ENCODE measurements at places on chromosomes 2 and 18.

GRCh38 chr2:70920367-70920715 is 15.4 kb upstream of the ATP6V1B1 start:
- DNase-seq, result no peak

- no peak for DNase-seq
Measured at GRCh38 chr2:223815186-223815883, 22.0 kb downstream of the AP1S3 start.

- DNase-seq, result no peak
Measured at GRCh38 chr2:201073071-201073470, 1.3 kb downstream of the NDUFB3 start.

DNA sequence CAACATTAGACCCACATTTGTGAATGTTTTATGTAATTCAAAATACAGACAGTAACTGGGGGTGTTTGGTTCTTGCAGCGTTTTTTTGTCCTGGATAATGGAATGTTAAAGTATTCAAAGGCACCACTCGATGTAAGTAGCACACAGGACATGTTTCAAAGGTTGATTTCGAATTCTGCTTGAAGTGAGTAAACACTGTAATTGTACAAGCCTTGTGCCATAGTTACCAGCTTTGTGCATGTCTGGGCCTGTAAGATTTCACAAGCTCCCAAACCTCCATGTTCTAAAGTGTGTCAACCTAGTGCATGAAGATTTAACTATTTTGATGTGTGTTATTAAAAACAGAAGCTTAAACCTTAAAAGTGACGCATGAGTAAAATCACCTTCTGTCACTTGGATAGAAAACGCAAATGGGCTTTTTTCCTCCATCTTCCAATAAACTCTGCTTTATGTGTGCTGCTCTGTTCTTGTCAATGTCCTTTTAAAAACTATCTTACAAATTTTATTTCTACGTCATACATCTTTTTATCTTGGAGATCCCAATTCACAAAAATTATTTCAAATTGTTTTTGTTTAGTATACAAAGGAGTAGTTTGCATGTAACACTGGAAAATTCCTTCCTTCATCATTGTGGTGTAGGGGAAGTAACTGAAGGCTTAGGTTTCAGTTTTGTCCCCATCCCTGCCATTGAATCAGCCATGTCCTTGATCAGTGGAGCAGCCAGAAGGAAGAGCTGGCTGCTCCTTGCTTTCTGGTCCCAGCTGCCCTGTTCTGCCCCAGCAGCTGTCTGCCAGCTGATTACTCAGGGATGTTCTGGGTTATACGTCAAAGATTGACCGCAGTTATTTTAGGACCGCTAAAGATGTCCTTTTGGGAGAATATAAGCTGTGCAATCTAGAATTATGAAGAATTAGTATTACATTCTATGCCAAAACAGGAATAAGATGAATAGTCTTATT is 119.2 kb downstream of the PRKRA start:
- DNase-seq, result no peak

GRCh38 chr2:230068016-230068650 is 591 bp downstream of the SLC16A14 start:
- DNase-seq, result peak; percentile 60

GRCh38 chr2:68961380-68961779 is 8.7 kb upstream of the GKN2 start:
- no peak for DNase-seq

DNA sequence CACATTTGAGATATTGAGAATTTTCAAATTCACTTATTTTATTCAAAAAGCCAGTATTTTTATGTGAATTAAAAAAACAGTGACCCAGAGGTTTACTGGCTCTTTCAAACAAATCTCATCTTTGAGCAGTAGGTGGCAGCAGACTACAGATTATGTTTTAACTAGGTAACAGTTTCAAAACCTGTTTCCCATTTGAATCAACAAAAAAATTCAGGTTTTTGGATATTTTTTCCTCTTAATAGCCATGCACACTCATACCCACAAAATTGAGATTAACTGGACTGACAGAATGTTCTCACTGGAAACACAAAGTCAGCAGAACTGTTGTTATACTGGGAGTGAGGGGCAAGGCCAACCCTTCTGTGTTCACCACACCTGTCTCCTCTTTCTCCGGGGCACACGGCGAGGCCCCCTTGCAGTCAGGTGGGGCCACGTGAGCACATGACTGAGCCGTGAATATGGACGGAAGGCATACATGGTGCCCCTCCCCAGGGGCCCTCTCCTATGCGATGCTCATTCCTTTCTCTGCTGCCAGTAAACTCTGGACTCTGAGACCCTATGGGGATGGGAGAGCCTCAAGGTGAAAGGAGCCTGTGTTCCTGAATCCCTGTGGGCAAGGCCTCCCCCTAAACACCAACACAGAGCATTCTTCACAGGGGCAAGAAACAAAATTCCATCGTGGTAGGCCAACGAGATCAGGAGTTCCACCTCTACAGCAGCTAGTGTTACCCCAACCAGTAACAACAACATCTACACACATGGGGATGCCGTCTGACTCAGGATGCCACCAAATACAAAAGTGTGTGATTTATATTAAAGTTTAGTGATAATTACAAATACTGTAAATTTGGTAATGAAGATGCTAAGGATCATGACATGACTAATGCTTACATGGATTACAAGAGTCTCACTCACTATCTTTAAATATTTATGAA is 80.4 kb downstream of the LPIN2 start:
- peak; percentile 28 for DNase-seq

GRCh38 chr2:173076581-173077345 is 1.1 kb downstream of the MAP3K20 start:
- DNase-seq, result no peak

DNA sequence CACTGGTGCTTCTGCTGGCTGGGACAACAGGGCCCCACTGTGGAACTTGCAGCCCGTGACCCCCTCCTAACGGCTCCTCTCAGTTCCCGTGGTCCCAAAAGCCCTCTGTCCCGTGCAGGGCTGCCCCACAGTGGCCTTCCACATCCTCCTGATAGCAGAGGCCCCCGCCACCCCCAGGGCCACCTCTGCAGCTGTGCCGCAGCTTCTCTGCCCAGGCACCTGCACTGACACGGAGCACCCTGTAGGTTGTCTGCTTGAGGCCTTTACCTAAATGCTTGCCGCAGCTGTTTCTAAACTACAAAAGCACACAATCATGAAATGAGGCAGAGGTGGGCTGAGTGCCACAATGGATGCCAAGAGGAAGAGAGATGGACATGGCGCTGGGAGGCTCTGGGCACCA is 13.5 kb upstream of the GRHL1 start:
- DNase-seq, result no peak

- DNase-seq, result no peak
Measured at GRCh38 chr2:232927793-232928550, 57.9 kb downstream of the SNORC start.

DNA sequence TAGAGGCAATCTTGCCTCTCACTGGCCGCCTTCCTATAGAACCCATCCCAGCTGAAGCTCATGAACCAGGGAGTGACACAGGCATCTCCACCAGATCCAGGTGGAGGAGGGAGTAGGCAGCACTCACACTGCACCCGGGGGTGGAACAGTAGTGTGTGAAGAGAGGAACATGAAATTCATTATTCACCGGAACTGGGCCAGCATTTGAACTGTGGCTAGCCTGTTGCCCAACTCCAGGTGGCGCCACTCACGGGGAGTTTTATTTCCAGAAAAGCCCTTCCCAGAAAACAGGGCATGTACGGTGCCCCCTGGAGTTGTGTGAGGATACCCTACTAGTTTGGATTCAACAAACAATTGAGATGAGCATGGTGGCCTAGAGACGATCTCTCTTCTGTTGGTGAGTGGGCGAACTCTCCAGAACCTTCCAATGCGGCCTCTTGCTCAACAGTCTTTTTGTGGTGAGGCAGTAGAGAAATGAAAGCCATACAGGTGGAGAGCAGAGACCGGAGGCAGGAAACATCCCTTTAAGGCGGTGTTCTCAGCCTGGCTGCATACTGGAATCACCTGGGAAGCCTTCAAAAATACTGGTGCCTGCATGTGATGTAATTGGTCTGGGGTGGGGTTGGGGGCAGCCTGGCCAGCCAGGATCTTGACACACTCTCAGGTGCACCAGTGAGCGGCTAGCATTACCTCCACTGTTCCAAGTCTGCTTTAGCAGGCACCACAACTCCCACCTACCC is 73.5 kb upstream of the NEDD4L start:
- no peak for DNase-seq

DNA sequence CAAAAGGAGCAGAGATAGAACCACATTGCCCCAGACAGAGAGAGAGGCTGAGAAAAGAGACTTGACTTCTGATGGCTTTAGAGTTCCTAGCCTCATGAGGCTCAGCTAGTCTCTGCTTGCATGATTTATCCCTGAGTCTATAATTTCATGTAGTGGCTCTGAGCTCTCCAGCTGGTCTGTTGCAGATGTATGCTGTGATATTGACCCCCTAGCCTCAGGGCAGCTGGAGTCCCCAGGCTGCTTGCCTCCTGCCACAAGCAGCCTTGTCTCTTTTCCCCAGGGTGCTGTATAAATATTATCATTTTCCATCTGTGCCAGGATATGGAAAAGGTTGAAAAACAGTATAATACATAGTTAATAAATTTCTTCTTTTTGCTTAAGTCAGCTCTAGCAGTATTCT is 467.6 kb upstream of the CWC22 start:
- no peak for DNase-seq

GRCh38 chr2:179675435-179675834 is 186.0 kb downstream of the ZNF385B start:
- no peak for DNase-seq

DNA sequence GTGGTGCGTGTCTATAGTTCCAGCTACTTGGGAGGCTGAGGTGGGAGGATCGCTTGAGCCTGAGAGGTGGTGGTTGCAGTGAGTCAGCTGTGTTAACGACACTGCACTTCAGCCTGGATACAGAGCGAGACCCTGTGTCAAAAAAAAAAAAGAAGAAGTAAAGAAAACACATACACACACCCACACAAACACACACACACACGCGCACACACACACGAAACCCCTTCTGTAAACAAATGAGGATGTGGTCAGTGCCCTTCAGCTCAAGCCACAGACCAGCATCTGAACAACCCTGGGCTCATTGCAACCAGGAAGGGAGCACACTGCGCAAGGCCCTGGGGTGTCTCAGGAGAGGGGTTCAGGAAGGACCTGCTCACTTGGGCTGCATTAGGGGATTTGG is 47.9 kb upstream of the KCNF1 start:
- no peak for DNase-seq
